ENCODE measurements at places on chromosomes 7 and 10.

GRCh38 chr7:1103009-1103788, 15.3 kb downstream of the GPER1 start:
- DNase-seq = peak; percentile 28

GRCh38 chr7:5435291-5436002, 11.8 kb upstream of the TNRC18 start:
- DNase-seq = no peak

DNA sequence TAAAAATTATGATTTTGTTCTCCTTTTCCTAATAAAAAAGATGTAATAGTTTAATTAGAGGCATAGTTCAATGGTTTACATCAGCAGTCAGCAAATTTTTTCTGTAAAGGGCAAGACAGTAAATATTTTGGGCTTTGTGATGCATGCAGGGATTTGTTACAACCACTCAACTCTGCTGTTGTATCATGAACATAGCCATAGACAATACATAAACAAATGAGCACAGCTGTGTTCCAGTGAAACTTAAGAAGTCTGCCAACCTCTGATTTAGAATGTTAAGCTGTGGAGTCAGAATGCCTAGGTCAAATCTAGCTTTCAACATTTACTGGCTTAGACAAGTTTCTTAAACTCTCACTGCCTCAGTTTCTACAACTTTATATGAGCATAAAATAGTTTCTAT, 31.6 kb downstream of the ASZ1 start:
- no peak for DNase-seq

GRCh38 chr7:66815951-66816350, 75.4 kb downstream of the RABGEF1 start:
- DNase-seq = no peak

GRCh38 chr10:128065881-128066534, 60.2 kb downstream of the MKI67 start:
- DNase-seq = no peak

GRCh38 chr7:112113913-112114575, 92.2 kb downstream of the DOCK4 start:
- DNase-seq = no peak

DNA sequence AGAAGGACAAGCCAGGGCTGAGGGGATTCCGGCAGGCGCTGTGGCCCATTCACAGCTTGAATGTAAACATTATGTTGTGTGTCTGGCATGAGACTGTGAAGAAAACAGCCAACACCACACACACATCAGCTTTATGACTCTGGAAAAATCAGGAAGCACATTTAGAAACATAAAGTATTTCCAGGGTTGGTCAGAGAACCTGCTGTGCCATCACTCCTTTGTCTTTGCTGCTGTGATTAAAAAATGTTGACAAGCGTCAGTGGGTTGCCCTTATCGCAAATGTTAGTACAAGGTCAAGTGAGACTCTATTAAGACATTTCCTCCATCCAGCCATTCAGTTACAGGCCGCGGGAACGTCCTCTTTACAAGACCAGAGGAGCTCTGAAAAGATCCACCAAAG, 95.4 kb downstream of the TAX1BP1 start:
- DNase-seq = no peak

- no peak for DNase-seq
Measured at GRCh38 chr7:12638851-12639456, 48.5 kb upstream of the ARL4A start.

GRCh38 chr10:88437411-88437810, 145.7 kb downstream of the RNLS start:
- DNase-seq = no peak

GRCh38 chr10:109993551-109994330, 14.0 kb upstream of the ADD3 start:
- DNase-seq = no peak

DNA sequence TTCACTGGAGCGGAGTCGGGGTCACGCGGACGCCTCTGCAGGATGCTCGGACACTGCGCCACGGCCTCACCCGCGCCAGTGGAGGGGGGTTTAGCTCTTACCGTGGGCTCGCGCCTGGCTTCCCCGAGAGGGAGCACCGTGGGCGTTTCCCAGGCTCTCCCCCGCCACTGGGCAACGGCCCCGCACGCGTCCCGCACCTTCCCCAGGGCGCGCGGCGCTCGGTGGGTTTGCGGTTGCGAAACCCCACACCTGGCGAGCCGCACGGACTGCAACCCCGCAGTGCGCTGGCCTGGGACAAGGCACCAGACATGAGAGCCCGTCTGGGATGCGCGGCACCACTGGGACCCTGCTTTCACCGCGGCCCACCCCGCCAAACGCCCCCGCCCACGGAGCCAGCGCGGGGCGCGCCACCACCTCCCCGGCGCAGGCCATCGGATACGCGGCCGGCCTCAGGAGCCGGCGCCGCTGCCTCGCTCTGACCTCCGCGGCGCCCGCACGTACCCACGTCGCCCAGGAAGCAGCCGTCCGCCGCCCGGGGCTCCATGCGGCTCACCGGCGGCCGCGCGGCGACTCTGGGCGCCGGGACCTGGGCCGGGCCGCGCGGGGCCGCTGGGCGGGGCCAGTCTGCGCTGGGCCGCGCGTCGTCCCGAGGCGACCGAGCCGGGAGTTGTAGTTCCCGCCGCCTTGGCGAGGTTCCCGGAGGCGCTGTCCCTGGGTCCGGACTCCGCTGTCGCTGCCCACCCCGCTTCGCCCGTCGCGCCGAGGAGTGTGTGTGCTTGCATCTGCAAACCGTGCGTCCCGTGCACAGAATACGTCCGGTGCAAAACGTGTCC, at the start of gene ASB13:
Gene ASB13, minus strand, starts transcription at position 588 of the 833 bp plus-strand sequence. Its CDS starts 44 bp downstream, at position 544.
- peak; percentile 40 for DNase-seq

- no peak for DNase-seq
Measured at GRCh38 chr10:112689327-112690072, 242.5 kb downstream of the VTI1A start.

GRCh38 chr7:37434529-37434928, 14.1 kb downstream of the ELMO1 start:
- no peak for DNase-seq

- DNase-seq = no peak
Measured at GRCh38 chr10:103658049-103658577, 164.6 kb downstream of the NEURL1 start.

- no peak for DNase-seq
Measured at GRCh38 chr7:120110169-120110568, 162.8 kb upstream of the KCND2 start.

DNA sequence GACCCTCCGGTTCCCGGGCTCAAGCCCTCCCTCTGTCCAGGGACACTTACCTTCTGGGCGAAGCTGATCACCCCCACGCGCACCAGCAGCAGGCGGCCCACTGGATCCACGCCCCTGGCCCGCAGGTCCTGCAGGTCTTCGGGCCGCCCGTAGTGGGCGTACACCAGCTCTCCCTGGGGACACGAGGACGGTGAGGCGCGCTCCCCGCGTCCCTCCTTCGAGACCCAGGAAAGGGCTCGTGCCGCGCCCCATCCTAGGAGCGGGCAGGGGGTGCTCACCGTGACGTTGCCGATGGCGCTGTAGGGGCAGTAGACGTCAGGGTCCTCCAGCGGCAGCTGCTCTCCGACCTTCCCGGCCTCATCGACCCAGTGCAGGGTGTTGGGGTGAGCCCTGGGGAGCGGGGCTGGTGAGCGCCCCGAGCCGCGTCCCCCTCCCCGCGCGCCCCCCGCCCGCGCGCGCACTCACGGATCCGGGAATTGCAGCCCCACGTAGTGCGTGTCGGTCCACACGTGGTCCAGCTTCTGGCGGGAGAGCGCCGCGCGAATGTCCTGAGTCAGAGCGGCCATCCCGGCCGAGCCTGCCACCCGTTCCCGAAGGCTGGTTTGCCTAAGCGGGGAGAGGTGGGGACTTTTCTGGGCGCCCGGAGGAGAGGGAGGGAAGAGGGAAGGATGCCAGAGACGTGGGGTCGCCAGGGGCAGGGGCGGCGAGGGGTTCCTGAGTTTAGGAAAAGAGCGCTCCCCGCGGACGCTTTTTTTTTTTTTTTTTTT, 8.2 kb downstream of the TFR2 start:
- peak; percentile 66 for DNase-seq

- DNase-seq = no peak
Measured at GRCh38 chr10:77011874-77012811, 625.5 kb downstream of the KCNMA1 start.

DNA sequence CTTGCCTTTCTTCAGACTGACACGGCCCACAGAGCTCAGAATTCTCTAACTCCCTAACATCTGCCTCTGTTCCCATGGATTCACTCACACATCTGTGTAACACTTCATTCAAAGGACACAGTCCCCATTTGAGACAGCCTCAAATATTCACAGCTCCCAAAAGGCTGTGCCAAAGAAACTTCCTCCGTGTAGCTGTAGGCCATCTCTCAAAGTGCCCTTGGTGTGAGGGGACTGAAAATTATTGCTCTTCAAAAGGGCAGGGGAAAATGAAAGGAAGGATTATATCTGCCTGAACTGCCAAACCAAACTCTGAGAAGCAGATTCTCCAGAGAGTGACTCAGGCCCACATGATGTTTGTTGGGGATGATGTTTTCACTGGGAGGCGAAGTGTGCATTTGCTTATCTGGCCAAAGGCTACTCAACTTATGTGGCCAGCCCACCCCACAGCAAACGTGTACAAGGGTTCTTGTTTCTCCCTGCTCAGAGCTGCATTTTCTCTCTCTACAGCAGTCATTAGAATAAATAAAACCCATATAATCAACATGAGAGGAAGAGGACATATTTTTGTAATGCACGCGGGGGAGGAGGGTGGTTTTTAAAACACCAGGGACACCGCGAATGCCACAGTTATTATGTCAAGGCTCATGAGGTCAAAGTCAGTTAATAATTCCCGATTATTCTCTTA, 302.4 kb upstream of the NFE2L3 start:
- no peak for DNase-seq

GRCh38 chr10:1737222-1738061, at the start of gene ADARB2:
ADARB2 (minus strand) TSS chr10:1737525.
- DNase-seq = peak; percentile 32

- DNase-seq = no peak
Measured at GRCh38 chr7:98230746-98231471, 19.7 kb downstream of the BHLHA15 start.

GRCh38 chr7:28704706-28705105, 253.4 kb downstream of the TRIL start:
- DNase-seq = no peak

DNA sequence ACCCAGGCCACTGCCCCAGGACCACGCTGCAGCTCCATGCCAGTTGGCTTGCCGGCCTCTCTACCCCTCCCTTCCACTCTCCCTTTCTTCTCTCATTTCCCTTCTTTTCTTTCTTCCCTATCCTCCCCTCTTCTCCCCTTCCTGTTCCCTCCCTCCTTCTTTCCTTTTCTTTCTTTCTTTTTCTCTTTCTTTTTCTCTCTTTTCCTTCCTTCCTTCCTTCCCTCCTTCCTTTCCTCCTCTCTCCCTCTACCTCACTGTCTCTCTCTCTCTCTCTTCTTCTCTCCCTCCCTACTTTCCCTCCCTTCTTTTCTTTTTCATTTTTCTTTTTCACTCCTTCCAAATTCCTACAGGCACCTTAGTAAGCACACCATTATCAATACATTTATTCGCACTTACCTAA, 30.3 kb upstream of the R3HCC1L start:
- DNase-seq = no peak

DNA sequence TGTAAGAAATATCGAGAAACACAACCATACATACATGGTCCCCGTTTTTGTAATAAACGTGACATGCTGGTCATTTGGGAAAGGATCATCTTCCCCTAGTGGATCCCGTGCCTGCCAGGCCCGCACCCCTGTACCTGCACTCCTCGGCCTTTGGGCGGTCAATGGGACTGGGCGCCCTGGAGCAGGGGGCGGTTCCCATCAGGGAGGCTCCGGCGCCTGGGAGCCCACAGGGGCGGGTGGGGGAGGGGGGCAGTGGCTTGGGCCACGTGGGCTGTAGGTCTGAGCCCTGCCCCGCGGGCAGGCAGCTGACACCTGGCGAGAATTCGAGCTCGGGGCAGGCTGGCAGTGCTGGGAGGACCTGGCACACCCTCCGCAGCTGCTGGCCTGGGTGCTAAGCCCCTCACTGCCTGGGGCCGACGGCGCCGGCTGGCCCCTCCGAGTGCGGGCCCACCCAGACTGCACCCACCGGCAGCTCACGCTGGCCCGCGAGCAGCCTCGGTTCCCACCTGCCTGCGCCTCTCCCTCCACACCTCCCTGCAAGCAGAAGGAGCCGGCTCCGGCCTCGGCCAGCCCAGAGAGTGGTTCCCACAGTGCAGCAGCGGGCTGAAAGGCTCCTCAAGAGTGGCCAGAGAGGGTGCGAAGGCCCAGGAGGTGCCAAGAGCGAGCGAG, 361.6 kb upstream of the GRM3 start:
- no peak for DNase-seq

DNA sequence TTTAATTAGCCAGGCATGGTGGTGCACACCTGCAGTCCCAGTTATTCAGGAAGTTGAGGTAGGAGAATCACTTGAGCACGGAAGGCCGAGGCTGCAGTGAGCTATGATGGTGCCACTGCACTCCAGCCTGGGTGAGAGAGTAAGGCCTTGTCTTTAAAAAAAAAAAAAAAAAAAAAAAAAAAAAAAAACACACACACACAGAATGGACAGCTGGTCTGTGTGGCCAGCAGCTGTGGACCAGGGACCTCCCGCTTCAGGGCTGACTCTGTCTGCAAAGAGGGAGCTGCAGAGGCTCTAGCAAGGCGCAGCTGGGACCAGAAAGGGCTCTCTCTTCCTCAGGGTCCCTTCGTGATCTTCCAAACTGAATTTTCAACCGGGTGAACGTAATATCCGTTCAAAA, 53.6 kb upstream of the DNAAF5 start:
- no peak for DNase-seq

DNA sequence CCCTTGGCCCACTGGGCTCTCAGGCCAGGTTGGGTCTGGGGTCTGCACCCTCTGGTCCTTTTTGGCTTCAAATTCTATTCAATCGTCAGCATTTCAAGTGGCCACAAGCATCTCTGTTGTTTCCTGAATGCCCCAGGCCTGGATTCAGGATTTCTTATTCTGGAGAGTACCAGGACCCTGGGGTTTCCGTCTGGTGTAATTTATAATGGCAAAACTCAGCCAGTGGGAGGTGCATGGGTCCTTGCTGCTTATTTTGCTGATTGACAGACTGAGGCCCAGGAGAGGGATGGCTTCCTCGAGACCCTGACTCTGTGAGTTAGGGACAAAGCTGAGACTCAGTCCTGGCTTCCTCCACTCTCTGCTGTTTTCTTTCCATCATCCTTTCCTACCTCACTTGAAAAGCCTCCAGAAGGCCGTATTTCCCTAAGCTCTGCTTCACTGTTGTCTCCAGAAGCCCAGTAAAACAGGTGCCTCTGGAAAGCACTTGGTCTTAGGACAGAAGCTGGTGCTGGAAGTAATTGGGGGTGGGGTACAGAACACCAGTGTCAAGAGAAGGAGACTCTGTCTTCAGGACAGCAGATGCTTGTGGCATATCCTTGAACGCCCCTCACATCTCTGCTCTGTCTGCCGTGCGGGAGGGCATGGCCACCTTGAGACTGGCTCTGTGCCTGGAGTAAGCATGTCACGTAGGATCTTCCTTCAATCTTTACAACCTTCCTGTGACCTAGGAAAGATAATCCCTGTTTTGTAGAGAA, 39.4 kb upstream of the SH2D4B start:
- no peak for DNase-seq

All from stimulated activated CD4-positive, alpha-beta T cell treated with anti-CD3 and anti-CD28 coated beads, Interleukin-4, amount 100 ng/mL, for 24 hours (primary cell).